CD4-positive, CD25-positive, alpha-beta regulatory T cell (primary cell): ENCODE measurements at places on chromosomes 2 and 18.
A peak's percentile ranks its signal among the peaks of the same experiment; 100 is the strongest.

- no peak overlapping the region for H3K4me3 ChIP-seq
- no peak overlapping the region for H3K27ac ChIP-seq
- no peaks in the 10 kb centered on the region for H3K4me1 ChIP-seq
- DNase-seq, result no peak
These were observed 46.5 kb downstream of the RAB10 start for GRCh38 chr2:26080356-26080755.

DNA sequence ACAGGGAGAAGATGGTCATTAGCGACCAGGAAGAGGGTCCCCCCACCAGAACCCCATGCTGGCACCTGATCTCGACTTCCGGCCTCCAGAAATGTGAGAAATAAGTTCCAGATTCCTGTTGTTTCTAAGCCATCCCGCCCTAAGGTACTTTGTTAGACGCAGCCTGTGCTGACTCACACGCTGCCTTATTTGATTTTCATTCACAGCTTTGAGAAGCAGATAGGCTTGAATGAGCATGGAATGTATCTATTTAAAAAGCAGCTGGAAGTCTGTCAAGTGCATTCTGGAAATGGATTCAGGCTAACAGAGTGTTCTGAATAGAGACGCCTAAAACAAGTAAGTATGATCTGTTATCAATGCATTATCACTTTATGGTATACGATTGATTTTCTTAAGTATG, 8.3 kb upstream of the IL1R2 start:
- no peaks in the 10 kb centered on the region for H3K36me3 ChIP-seq
- H3K27ac ChIP-seq, result no peak overlapping the region
- DNase-seq, result no peak
- no peak overlapping the region for H3K4me3 ChIP-seq
- H3K4me1 ChIP-seq, result no peaks in the 10 kb centered on the region

DNA sequence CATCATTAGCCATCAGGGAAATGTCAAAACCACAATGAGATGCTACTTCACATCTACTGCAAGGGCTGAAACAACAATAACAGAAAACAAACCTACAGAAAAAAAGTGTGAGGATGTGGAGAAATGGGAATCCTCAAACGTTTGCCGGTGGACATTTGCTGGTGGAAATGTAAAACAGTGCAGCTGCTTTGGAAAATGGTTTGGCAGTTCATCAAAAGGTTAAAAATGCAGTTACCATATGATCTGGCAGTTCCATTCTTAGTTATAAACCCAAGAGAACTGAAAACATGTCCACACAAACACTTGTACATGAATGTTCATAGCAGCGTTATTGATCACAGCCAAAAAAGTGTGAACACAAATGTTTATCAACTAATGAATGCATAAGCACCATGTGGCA, 44.2 kb downstream of the PROC start:
- no peaks in the 10 kb centered on the region for H3K27me3 ChIP-seq
- DNase-seq, result no peak

GRCh38 chr2:15142069-15142689, 419.0 kb downstream of the NBAS start:
- peak overlapping the region; percentile 71 for H3K27ac ChIP-seq
- no peaks in the 10 kb centered on the region for H3K27me3 ChIP-seq
- H3K36me3 ChIP-seq, result no peaks in the 10 kb centered on the region
- peaks cover 6% of the 10 kb centered on the region for H3K4me1 ChIP-seq

DNA sequence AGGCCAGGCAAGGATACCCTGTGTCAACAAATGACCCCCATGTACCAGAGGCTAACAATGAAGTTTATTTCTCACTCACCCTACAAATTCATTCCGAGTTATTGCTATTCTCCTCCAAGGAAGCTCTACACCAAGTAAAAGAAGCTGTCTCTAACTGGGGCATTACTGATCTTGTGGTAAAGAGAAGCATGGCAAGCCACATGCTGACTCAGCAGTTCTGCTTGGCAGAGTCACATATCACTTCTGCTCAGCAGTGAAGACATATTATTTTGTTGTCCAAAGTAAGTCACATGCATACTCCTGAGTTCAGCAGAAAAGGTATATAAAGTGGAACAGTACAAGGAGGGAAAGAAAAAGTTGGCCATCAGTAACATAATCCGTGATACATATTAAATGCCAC, 315.8 kb downstream of the GULP1 start:
- H3K27me3 ChIP-seq, result no peaks in the 10 kb centered on the region
- no peaks in the 10 kb centered on the region for H3K36me3 ChIP-seq
- H3K4me1 ChIP-seq, result no peaks in the 10 kb centered on the region
- no peak overlapping the region for H3K4me3 ChIP-seq
- DNase-seq, result peak; percentile 1
